Posterior vena cava (tissue), 2 donors: ENCODE measurements at places on chromosomes 6 and 20.

DNA sequence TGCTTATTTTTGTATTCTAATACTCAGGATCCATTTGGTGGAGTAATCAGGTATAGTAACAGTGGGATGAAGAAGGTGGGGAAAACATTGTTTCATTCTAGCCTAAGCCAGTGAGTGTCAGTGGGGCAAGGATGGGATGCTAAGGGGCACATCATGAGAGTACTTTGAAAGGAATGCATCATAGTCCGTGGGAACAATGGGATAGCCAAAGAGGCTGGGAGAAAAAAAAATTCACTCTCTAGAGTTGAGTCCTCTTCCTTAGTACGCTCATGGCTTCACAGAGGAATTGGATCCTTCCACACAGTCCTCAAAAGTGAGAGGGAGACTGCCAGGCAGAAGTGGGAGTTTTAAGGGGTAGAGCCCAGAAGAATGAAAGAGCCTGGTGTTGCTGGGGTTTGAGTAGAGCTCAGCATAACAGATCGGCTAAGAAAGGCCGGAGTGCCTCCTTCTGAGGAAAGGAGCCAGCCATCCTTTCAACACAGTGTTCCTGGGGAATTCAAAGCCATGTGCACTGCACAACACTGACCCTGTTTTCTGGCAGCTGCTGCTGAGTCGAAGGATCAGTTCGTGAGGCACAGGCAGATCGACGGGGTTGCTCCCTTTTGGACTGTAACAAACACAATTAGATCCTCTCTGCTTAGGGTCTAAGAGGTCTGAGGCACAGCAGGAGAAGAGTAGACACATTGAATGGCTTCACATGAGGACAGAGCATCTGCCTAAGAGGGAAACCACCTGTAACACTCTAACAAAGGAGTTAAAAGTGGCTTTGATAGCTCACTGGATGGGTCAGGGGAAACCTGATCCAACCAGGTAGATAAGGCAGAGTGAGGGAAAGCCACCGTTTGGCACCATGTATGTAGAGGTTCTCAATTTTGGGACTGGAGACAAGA lies 61.2 kb downstream of the ELOVL5 start:
- DNase-seq: no peak

GRCh38 chr6:76701610-76702009 lies 629.1 kb upstream of the IMPG1 start:
- DNase-seq: no peak

GRCh38 chr6:22357724-22358189 lies 60.9 kb upstream of the PRL start:
- DNase-seq: no peak

GRCh38 chr6:62354261-62354660 lies 68.2 kb upstream of the KHDRBS2 start:
- no peak for DNase-seq

GRCh38 chr6:110053395-110054240 lies 75.5 kb downstream of the GPR6 start:
- DNase-seq: no peak

GRCh38 chr6:89542866-89543265 lies 95.7 kb downstream of the LYRM2 start:
- DNase-seq: no peak
